Stimulated activated naive CD4-positive, alpha-beta T cell (primary cell): ENCODE measurements at places on chromosomes 3 and 15.

DNA sequence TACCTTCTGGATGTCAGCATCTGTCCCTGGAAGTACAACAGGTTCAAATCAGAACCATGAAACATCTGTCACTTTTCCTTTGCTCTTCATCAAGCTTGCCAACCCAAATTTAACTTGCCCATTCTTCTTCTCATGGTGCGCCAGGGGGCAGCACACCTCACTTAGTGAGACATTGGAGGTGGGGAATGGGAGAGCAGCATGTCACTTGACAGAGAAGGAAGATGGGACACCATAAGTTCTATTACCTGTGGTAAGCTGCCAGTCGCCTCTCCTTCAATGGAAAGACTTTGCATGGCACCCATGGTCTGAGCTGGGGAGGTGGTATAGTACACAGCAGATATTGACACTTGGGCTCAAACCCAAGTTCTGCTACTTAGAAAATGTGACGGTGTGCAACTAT is 2.9 kb downstream of the SCN5A start:
- no peak for DNase-seq

DNA sequence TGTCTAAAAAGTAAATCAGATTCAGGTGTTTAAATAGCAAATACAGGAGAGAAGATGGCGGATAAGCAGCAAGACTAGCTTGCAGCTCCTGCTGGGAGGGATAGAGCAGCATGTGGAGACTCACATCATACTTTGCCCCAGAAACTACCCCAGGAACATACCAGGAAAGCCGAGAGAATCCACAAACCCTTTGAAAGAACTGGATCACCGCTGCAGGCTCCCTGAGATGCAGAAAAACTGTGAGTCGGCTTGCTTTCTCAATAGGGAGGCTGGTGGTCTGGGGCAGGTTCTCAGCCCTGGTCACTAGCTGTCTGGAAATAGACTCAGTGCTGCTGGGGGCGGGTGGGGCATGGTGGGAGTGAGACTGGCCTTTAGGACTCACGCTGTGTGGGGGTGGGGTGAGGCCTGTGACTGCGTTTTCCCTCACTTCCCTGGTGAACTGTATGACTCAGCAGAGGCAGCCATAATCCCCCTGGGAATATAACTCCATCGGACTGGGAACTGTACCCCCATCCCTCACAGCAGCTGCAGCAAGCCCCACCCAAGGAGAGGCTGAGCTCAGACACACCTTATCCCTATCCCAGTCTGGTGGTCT is 142.8 kb downstream of the CNTN6 start:
- no peak for DNase-seq

- DNase-seq: no peak
Observed at GRCh38 chr15:51137880-51138430, 43.2 kb upstream of the TNFAIP8L3 start.

DNA sequence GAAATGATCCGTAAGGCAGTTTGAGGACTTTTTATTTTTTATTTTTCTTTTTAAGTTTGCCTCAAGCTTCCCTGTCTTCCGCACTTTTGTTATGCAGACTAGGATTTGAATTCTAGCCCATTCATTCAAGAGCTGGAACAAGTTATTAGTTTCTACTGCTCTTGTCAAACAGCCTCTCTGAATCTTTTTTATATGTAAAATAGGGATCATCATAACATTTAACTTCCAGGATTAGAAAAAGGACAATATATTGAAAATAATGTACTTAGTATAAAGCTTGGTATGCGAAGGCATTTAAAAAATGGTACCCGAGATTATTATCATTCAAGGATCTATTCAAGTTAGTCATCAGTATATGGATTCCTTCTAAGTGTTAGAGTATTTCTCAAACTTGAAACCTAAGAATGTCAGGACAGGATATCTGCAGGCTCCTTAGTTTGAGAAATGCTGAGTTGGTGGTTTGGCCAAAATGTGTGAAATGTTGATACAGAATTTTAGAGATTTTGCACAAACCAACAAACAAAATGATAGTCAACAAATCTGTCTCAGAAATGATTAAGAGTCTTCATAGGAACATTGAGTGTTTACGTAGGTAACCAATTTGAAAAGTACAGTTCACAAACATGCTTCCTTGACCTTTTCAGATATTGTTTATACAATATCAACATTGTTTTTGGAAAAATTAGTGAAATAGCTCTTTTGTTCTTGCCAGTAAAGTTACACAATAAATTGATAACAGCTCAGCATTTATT is 40.5 kb upstream of the IGSF10 start:
- DNase-seq: no peak

- DNase-seq: no peak
Observed at GRCh38 chr3:191770541-191770940, 309.6 kb downstream of the PYDC2 start.

DNA sequence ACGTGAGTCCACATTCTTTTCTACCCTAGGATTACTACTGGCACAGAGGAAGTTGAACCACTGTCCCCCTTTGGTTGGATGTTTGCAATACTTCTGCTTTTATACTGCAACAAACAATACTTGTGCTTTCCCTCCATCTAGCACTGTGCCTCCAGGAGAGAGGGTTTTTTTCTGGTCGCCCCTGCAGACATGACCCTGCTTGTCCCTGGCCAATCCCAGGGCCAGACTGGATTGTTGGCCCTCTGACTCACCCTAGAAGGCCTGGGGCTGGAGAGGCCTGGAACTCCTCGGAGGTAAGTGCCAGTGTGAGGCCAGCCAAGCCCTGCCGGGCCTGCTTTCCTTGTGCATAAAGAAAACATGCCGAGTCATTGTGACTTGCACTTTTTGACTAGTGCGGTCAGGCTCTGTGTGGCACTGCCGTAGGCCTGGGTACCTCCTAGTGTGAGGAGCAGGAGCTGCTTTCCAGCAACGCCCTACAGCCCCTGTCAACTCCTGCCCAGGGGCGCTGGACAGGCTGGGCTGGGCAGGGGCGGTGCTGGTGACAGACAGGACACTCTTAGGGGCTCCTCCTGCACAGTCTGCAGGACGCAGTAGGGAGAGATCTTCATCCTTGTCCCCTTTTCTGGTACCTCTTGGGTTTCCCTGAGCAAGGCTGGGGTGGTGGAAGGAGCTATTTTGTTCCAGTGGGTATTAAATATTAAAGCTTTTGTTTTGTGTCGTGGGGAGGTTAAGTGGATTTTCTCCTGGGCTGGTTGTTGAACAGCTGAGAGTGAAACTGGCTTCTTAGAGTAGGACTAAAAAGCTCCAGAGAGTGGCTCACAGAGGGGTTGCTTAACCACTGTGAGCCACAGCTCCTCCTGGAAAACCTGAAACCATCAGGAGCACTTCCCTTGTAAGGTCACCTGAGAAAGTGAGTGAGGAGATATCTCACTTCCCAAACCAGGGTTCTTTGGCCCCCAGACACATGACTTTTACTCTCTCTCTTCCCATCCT is 14.4 kb upstream of the TKT start:
- no peak for DNase-seq

- no peak for DNase-seq
Observed at GRCh38 chr15:36334059-36334458, 245.4 kb upstream of the CDIN1 start.

DNA sequence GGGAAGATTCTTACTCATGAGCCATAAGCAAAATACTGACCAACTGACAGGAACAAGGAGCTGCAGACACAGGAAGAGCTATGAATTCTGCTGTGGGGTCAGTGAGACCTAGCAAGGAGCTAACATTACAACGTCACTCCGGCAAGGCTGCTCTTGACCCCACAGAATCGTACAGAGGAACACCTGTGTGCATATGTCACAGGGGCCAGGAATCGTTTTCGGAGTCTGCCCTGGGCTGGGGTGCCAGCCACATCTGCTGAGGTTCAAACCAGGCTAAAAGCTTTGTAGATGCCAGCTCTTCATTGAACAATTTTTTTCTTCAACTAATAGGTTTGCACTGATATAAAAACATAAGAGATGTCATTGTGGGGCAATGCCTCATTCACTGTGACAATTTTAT is 82.6 kb downstream of the LRRK1 start:
- DNase-seq: no peak

DNA sequence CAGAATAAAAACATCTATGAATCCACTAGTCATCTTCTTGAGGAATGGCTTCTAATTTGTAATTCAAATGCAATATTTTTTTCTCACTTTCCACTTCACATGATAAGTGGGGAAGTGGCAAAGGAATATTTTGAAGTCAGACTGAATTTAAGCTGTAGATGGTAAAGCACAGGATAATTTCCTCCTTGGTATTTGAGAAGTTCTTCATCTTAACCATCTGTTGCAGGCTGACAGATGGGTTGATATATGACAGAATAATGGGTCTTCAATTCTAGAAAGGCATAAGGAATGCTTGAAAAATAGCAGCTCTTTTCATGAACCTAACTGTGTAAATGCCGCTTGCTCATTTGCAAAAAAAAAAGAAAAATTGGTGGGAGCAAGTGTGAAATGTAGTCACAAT is 66.5 kb upstream of the SNTN start:
- DNase-seq: no peak

GRCh38 chr3:64900617-64901521 is 213.1 kb upstream of the ADAMTS9 start:
- no peak for DNase-seq

DNA sequence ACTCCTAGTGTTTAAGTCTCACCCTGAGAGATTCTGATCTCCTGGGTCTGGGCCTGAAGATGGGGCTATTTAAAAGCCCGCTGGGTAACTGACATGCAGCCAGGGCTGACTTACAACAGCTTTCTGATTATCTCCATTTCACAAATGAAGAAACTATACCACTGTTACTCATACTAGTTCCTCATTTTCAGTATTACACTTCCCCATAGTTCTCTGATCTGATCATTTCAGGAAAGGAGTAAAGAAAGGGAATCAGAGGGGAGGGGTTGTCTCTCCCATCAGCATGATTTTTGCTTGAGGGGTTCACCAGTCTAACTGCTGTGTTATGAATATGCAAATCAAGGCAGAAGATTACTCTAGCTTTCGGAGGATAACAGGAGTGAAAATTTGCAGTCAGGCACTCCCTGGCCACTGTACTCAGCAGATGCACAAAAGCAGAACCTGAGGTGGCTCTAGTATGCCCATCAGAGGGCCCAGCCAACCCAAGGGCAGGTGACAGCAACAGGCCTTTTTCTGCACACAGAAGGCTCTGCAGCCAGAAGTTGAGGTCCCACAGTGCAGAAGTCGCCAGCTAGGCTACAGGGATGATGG is 59.4 kb downstream of the DAPK2 start:
- no peak for DNase-seq

DNA sequence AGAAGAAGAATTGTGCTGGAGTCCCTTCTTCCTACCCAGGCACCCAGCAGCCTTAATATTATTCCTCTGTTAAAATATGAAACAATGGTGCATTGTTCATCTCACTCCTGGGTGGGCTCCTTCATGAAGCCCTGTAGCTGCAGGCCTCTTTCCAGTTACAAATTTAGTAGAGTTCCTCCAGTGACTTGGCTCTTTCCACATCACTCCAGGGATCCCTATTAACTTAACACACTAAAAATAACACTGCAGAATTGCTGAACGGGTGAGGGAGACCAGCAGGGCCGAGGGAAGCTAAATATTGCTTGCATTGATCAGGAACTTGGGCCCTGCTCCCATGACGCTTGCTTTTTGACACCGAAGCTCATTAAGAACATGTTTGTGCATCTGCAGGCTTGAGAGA is 142.3 kb downstream of the PDCD6IP start:
- DNase-seq: no peak

DNA sequence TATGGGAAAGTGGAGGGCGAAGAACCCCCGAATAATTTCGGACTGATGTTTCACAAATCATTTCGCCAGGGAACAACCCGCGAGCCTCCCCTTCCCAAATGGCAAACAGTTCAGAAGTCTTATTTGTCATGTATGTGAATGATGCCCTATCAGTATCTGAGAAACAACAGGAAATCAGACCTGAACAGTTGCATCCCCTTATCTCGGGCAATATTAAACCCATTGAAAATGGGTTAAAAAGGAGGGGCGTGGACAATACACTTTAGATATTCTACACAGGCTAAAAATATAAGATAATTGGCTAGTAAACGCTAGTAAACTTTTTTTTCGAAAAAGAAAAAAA is 1003.3 kb upstream of the NR2F2 start:
- no peak for DNase-seq

DNA sequence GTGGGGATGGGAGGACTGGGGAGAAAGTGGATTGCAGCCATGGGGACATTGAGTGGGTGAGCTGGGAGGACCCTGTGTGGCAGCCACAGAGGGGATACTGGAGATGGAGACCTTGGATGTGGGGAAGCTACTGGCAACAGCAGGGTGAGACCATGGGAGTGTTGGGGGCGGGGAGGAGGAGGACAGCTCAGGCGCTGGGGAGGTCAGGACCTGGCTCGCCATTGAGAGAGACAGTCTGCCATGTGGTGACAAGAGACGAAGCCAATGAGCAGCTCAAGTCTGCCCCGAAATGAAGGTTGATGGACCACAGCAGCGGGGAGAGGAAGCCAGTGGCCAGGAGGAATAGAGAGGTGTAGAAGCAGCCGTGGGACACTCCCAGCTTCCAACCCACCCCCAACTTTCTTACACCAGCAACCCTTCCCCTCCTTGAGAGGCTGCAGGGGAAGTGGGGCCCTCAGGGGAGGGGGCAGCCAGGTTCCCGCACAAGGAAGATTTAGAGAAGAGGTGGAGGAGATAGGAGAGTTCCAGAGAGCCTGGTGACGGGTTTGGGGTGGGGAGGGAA is 118.1 kb downstream of the ASB7 start:
- DNase-seq: no peak

DNA sequence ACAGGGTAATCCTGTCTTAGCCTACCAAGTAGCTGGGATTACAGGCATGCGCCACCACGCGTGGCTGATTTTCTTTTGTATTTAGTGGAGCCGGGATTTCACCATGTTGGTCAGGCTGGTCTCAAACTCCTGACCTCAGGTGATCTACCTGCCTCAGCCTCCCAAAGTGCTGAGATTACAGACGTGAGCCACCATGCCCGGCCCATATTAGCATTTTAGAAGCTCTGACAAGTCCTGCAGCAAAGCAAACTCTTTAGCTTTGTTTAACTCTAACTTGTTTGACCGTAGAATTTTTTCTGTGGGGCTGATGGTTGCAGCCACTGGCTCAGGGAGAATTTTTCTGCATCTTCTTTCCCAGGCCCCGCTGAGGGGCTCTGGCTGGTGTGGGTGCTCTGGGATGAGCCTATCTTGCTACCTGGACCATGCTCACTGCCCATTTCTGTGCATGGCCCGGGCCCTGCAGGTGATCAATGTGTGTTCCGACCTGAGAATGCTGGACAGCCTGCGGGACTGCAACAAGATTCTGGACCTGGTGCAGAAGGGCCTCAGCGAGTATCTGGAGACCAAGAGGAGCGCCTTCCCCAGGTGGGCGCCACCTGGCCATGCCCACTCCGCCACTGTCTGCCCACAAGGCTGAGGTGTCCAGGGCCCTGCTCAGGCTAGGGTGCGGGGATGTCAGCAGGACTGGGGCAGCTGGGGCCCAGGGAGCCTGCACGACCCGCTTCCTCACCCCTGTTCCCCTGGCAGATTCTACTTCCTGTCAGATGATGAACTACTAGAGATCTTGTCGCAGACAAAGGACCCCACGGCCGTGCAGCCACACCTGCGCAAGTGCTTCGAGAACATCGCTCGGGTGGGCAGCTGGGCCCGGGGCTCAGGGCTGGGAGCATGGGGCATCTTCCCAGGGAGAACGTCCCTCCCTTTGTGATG is 41.3 kb downstream of the DNAH1 start:
- DNase-seq: no peak
